NCI-H226 (cell line): ENCODE measurements at places on chromosomes 7 and 10.

DNA sequence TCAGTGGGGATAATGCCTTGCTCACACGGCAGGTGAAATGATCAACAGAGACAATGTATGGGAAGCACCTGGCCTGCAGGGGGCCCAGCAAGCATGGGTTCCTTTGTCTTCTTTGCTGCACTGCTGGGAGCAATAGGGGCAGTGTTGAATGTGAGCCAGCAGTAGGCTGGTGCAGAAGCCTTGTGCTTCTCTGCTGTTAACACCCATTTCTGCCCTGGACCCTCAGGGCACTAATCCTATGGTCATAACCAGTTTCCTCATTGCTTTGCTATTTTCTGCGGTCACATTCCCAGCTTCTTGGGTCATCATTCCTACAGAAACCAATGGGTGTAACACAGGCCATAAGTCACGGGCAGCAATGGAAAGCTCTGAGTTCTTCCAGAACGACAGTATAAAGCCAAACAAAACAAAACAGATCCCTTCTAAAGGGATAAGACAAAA, 10.9 kb upstream of the LGI1 start:
- peak; percentile 99 for DNase-seq

DNA sequence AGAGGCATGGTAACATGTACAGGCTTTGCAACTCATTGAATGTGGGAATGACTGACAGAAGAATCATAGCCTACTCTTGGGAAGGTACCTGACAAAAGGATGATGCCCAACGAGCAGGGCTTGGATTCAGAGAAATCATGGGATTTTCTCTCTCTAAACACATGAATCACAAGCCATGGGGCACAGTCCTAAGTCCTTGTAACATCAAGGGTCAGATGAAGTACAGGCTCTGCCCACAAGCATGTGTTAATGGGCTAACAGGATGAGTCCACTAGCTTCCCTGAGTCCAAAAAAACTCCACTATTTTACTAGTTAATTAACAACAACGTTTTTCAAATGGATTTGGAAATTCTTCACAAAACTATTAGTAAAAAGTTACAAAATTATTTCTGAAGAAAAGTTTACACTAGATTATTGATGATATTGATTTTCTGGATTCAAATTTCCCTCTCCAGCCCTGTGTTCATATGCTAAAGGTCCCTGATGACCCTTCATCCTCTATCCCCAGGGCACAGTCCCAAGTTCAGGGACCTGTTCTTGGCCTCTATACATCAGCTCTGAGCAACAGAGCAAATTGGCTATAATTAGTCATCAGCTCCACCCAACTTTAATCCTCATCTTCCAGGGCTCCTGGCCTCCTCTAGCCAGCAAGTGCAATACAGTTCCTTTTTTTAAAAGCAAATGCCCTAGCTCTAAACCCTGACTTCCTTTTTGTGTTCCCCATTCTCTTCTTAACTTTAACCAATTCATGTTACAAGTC, 99.8 kb downstream of the GSAP start:
- DNase-seq: no peak

DNA sequence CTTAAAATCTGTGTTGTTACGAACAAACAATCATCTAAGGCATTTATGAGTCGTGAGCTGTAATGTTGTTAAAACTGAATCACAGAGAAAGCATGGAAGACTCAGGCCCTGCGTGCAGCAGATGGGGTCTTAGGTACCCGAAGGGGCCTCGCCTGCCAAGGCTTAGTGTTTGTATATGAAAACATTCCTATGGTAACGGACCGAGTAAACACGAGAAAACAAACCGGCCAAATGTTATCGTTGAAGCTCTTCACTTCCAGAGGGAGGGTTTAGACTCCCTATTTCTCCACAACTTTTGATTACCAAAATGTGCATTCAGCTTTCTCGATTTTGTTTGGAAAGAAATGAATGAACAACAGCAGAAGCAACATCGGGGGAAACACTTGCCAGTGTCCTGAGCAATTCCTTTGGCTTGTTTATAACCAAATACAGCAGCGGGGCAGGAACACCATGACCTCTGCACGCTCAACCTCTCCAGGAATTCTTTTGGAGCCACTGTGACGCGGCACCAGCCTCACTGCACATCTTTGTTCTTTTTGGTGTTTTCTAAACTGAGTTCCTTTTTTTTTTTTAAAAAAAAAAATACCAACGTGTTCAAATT, 121.6 kb upstream of the KLF6 start:
- DNase-seq: no peak

DNA sequence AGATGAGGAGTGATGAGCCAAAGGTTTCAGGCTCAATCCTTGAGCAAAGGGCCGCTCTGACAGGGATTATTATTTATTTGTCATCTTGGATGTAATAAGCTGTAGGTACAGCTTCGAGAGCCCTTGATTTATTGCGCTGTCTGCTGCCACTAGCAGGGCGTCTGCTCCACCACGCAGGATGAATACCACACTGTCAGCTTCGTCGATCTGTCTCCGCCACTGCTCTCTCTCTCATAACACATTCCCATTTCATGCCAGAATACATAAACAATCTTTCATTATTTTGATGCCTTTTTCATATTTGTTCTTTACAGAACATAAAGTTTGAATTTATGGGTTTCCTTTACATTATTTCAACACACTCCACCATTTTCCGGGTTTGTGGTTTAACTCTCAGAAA, 276.6 kb downstream of the LRMDA start:
- DNase-seq: no peak

- DNase-seq: no peak
Observed at GRCh38 chr7:25067726-25068501, 57.1 kb downstream of the CYCS start.

DNA sequence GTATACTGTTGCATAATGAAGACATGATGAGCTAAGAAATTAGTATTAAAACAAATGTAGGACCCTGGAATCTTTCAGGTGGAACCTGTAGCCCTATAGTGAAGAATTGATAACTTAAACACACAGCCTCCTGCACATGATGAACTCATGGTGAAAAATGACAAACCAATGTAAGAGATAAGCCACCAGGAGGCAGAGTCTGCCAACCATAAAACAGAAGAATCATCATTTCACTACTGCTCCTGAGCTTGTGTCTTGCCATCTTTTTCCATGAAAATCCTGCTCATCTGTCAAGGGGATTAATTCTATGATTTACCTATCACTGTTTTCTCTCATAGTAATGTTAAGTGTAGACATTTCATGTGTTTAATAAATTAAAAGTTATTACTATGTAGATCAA, 363.9 kb downstream of the MALRD1 start:
- peak; percentile 4 for DNase-seq

DNA sequence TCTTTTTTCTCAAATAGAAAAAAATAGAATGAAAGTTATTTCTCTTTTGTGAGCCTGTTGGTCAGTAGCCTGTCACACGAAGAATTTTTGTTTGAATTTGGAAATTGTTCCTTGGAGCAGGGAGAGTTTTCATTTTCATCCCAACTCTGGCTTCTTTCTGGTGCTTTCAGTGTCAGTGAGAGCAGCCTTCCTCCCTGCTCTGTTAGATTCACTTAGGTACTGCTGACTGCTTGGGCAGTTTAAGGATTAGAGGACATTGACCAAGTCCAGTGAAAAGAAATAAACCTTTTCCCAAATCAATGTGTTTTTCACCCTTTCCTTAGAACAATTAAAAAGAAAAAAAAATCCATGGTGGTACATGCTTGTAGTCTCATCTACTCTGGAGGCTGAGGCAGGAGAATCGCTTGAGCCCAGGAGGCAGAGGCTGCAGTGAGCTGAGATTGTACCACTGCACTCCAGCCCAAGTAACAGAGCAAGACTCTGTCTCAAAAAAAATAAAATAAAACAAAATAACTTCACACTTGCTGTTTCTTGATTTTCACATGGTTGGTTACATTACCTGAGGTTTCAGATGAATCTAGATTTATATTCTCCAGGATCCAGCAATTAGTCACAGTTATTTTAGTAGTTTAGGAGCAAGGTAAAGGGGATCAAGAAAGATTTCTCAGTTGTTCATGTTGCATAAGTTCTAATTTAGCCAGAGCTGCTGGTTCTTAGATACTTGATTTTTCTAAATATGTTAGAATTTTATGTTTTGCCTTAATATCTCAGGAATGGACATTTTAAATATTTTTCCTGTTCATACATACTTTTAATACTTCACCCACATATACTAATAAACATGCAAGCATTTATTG, 63.1 kb downstream of the ZNRF2 start:
- no peak for DNase-seq
